ENCODE measurements at places on chromosomes 5 and 9. TPM values are rescaled to one million over a fixed set of nuclear protein-coding genes. Genes with fewer than 3 reads are reported as not detected.

Gene IL31RA
- 0.29 TPM for total RNA-seq

Gene FGD3
- 4.8 TPM for total RNA-seq

DNA sequence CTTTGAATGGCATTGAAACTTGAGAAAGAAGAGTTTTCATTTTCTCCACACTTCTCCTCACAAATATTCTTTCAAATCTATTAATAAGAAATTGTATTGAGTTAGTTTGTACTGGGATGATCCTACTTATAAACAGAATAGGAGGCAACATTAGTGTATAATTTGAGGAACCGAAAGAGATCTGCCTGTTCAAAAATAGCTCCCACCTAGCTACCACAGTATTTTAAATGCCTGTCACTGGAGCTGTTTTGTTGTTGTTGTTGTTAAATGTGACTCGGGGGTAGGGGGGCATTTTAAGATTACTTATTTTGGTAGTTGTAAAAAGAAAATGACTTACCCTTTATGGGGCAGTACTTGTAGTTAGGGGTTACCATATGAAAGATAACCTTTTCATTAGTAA lies 20.1 kb upstream of the HAPLN1 start:
- H3K36me3 ChIP-seq = no peaks in the 10 kb centered on the region
- H3K4me1 ChIP-seq = no peaks in the 10 kb centered on the region
- H3K4me3 ChIP-seq = no peak overlapping the region
- no peak overlapping the region for H3K27ac ChIP-seq
- H3K27me3 ChIP-seq = no peaks in the 10 kb centered on the region

GRCh38 chr5:30937070-30937469 lies 256.4 kb upstream of the CDH6 start:
- no peak overlapping the region for H3K4me3 ChIP-seq
- H3K27ac ChIP-seq = no peak overlapping the region
- DNase-seq = no peak
- H3K27me3 ChIP-seq = no peaks in the 10 kb centered on the region
- H3K36me3 ChIP-seq = no peaks in the 10 kb centered on the region

- no peak overlapping the region for H3K27ac ChIP-seq
- no peak overlapping the region for H3K4me3 ChIP-seq
- no peaks in the 10 kb centered on the region for H3K27me3 ChIP-seq
- H3K36me3 ChIP-seq = peaks cover 63% of the 10 kb centered on the region
- H3K4me1 ChIP-seq = no peaks in the 10 kb centered on the region
- no peak for DNase-seq
Observed at GRCh38 chr9:129068990-129069861, 11.7 kb upstream of the DOLPP1 start.

DNA sequence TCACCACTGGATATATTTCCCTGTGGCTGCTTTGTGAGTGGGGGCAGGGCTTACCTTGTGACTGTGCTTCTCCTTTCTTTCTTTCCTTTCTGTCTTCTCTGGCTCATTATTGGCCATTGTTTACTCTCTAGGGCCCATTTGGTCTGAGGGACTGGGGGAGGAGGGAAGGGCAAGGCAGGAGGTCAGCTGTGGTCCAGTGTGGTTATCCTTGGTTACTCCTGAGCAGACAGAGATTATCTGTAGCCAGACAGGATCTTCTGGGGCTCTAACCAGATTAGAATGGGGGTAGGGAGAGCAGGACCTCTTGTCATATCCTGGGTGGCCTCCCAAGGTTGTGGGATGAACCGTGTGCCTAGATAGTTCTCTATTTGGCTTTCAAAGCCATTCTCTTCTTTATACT lies 71.2 kb downstream of the ANKRD55 start:
- H3K27me3 ChIP-seq = no peaks in the 10 kb centered on the region
- H3K36me3 ChIP-seq = no peaks in the 10 kb centered on the region
- no peak overlapping the region for H3K4me3 ChIP-seq
- no peak for DNase-seq

DNA sequence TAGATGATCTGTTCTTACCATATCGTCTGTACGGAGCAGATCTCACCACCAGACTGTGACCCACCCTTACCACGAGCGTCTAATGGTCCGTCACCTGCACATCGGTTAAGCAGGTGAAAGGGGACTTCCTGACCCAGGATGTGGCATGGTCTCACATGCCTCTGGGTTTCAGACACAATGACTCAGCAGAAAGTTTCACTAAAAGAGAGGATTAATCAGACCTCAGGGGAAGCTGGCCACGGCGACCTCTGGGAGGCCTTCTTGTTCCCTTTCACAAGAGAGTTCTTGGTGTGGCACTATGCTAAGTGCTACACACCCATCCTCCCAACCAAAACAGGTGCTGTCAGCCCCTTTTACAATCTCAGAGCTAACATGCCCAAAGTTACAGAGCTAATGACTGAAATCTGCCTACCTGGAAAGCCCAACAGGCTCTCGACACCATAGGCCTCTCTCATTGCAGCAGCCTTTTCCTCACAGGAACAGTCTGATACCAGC lies 41.6 kb downstream of the ADAMTS12 start:
- no peaks in the 10 kb centered on the region for H3K4me1 ChIP-seq
- H3K27me3 ChIP-seq = no peaks in the 10 kb centered on the region
- H3K4me3 ChIP-seq = no peak overlapping the region
- DNase-seq = no peak

GRCh38 chr5:51997949-51998348 lies 614.7 kb downstream of the ISL1 start:
- H3K36me3 ChIP-seq = no peaks in the 10 kb centered on the region
- H3K4me1 ChIP-seq = no peaks in the 10 kb centered on the region
- H3K27me3 ChIP-seq = no peaks in the 10 kb centered on the region
- DNase-seq = no peak
- H3K27ac ChIP-seq = no peak overlapping the region

GRCh38 chr5:169765176-169765996 lies 128.3 kb downstream of the DOCK2 start:
- H3K4me1 ChIP-seq = no peaks in the 10 kb centered on the region
- H3K27me3 ChIP-seq = peaks cover 5% of the 10 kb centered on the region
- no peaks in the 10 kb centered on the region for H3K36me3 ChIP-seq
- H3K4me3 ChIP-seq = no peak overlapping the region
- no peak overlapping the region for H3K27ac ChIP-seq
- no peak for DNase-seq

- peaks cover 4% of the 10 kb centered on the region for H3K36me3 ChIP-seq
- H3K4me3 ChIP-seq = peak overlapping the region; percentile 99
- peak overlapping the region; percentile 93 for H3K27ac ChIP-seq
Observed at GRCh38 chr5:73497497-73498056, 665 bp upstream of the BTF3 start.

DNA sequence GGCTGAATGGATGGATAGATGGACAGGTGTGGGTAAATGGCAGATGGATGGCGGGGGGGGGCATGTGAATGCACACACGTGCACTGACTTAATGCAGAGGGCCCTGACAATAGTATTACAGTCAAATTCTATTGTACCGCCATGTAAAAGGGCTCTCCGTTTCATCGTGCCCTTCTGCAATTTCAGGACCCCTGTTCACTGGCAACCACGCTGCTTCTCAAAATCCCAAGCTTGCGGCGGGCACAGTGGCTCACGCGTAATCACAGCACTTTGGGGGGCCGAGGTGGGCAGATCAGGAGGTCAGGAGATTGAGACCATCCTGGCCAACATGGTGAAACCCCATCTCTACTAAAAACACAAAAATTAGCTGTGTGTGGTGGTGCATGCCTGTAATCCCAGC lies 211.4 kb downstream of the BNC2 start:
- H3K4me1 ChIP-seq = peaks cover 24% of the 10 kb centered on the region

GRCh38 chr5:82352146-82352791 lies 74.1 kb upstream of the RPS23 start:
- H3K27ac ChIP-seq = no peak overlapping the region
- no peaks in the 10 kb centered on the region for H3K27me3 ChIP-seq
- peak; percentile 50 for DNase-seq
- no peak overlapping the region for H3K4me3 ChIP-seq
- peaks cover 38% of the 10 kb centered on the region for H3K4me1 ChIP-seq
- no peaks in the 10 kb centered on the region for H3K36me3 ChIP-seq

DNA sequence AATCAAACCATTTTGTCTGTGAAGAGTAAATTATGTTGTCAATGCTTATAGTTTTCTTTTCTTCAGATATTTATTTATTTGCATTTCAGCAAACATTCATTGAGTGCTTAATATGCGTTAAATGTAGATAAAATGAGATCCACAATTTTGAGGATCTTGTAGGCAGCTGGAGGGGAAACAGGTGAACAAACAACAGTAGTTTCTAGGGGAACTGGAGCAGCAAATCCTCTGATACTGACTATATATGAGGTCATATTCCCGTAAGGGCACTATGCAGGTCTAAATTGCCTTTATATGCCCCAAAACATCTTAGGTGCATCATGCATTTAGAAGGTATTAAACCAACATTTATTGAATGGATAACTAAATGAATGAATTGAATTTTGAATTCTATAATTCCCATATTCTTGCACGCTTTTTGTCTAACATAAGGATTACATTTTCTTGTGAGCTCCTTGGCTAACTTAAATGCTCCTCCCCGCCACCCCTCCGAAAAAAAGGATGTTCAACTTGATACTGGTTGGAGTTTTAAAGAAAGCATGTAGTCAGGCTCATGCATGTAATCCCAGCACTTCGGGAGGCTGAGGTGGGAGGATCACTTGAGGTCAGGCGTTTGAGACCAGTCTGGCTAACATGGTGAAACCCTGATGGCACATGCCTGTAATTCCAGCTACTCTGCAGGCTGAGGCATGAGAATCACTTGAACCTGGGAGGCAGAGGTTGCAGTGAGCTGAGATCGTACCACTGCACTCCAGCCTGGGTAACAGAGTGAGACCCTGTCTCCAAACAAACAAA lies 299.8 kb downstream of the TMEM38B start:
- no peaks in the 10 kb centered on the region for H3K36me3 ChIP-seq
- DNase-seq = no peak
- no peaks in the 10 kb centered on the region for H3K27me3 ChIP-seq
- H3K4me1 ChIP-seq = no peaks in the 10 kb centered on the region

- H3K27me3 ChIP-seq = no peaks in the 10 kb centered on the region
- H3K27ac ChIP-seq = no peak overlapping the region
- DNase-seq = no peak
- no peaks in the 10 kb centered on the region for H3K4me1 ChIP-seq
- peaks cover 71% of the 10 kb centered on the region for H3K36me3 ChIP-seq
Observed at GRCh38 chr5:1067141-1068121, 44.4 kb downstream of the SLC12A7 start.

DNA sequence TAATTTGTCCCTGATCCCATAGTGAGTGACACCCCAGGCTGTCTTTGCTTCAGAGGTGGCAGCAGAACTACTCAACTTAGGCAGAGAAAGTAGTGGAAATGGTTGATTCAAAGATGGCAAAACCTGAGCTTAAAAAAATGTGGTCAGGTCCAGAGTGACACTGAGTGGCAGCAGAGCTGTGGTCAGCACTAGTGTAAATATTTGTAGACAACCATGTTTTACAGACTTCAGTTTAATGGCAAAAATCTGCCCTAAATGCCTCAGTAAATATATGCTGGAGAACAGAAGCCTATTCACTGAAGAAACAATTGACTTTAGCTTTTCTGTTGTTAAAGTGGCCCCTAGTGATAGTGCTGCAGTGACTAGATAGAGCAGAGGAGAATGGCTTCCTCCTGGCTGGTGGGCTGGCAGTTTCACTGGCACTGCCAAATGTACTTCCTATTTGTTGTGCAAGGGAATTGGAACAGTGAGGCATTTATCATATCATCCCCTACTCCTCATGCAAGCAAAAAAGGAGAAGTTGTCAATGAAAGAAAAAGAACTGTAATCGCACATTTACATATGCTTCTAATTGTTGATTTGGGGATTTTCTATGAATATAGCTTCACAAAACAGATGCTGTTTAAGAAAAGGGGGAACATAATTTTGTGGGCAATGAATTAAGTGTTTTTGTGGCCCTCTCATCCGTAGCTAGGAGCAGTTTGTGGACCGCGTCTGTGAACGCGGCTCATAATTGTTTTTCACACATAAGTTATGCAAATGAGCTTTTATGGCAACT lies 12.0 kb downstream of the PBX3 start:
- DNase-seq = no peak
- peaks cover 30% of the 10 kb centered on the region for H3K4me1 ChIP-seq
- H3K36me3 ChIP-seq = no peaks in the 10 kb centered on the region
- peak overlapping the region; percentile 30 for H3K4me3 ChIP-seq
- no peak overlapping the region for H3K27ac ChIP-seq
- no peaks in the 10 kb centered on the region for H3K27me3 ChIP-seq

- no peaks in the 10 kb centered on the region for H3K4me1 ChIP-seq
- peaks cover 55% of the 10 kb centered on the region for H3K27me3 ChIP-seq
- no peak overlapping the region for H3K4me3 ChIP-seq
- DNase-seq = no peak
Observed at GRCh38 chr5:2135833-2136232, 253.1 kb upstream of the IRX4 start.

GRCh38 chr5:111948092-111948841 lies 191.3 kb upstream of the NREP start:
- no peak overlapping the region for H3K27ac ChIP-seq
- no peak overlapping the region for H3K4me3 ChIP-seq
- no peaks in the 10 kb centered on the region for H3K36me3 ChIP-seq
- H3K4me1 ChIP-seq = no peaks in the 10 kb centered on the region
- H3K27me3 ChIP-seq = no peaks in the 10 kb centered on the region

DNA sequence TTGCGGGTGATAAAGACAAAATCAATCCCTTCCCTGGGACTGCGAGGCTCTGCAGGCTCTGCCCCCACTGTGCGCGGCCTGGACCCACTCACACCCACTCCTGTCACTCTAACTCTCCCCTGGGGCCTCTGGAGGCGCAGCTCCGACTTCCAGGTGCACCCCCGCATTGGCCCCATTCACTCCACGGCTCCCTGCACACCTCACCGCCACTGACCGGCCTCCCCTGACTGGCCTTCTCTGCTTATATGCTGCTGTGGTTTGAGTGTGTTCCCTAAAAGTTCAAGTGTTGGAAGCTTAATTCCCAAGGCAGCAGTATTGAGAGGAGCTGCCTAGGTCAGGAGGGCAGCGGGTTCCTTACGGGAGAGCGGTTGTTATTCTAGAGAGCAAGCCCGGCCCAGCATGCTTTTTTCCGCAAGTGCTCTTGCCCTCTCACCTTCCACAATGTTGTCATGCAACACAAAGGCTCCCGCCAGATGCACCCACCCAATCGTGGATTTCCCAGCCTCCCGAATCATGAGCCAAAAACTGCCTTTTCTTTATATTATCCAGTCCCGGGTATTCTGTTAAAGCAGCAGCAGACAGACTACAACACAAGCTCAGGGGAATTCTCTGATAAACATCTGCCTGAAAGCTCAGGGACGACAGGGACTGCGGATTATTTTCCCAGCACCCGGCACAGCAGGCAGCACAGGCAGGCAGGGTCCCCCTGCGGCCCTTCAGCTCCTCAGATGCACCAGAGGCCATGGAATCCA lies 73.5 kb upstream of the LRRTM2 start:
- no peak overlapping the region for H3K4me3 ChIP-seq
- H3K27ac ChIP-seq = no peak overlapping the region
- H3K4me1 ChIP-seq = peaks cover 33% of the 10 kb centered on the region
- H3K27me3 ChIP-seq = no peaks in the 10 kb centered on the region

Measured in esophagus muscularis mucosa (tissue), 4 donors.